SK-MEL-5 (cell line): ENCODE measurements at places on chromosomes 12 and 14.

DNA sequence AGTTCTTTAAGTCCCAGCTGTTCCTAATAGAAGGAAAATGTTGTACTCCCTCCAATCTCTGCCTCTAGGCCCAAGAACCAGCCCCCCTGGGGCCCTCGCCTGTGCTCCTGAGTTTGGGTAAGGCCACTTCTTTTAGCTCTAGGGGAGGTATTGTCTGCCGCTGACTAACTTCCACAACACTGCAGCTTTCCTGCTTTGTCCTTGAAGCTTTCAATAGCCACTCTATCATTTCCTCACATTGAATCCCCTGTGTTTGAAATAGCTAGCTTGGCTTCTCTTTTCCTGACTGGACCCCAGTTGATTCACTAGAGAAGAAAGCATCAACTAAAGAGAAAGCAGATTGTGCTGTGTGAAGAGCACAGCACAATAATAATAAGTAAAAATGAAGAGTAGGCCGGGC lies 28.8 kb downstream of the KRT80 start:
- DNase-seq, result no peak

- DNase-seq, result no peak
These were observed 160.8 kb upstream of the FAR2 start for GRCh38 chr12:28988325-28988704.

DNA sequence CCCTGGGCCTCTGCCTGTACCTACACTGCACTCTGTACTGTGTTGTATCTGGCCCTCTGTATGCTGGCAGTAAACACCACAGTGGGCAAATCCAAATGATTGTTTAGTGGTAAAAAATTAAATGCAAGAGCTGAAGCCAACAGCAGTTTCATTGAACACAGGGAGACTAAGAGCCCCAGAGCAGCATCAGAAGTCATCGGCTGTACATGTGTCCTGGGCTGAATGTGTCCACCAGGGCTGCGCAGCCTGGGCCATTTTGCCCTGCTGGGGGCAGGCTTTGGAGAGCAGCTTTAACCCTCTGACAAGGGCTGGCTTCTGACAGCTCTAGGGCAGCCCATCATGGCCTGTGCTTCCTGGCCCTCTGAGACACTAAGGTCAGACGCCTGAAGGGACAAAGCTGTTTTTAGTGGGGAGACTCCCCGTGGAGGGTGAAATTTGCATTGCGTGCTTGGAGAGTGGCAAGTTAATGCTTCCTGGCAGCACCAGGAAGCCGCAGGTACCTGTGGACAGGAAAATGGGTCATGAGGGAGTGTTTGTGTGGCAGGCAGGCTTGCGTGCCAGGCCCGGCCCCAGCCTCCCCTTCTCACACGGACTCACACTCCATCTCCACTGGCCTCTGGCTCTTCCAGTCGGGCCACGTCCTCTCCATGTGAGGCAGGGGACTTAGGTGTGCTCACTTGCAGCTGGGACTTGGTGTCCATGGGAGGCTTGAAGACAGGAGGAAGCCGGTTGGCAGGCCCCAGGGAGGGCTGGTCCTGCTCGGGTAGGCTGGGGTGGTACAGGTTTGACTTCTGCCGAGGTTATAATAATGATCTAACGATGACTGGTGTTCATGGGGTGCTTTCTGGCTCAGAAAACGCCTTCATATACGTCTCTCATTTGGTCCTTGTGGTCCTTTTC lies 150.1 kb downstream of the TSPAN9 start:
- no peak for DNase-seq

DNA sequence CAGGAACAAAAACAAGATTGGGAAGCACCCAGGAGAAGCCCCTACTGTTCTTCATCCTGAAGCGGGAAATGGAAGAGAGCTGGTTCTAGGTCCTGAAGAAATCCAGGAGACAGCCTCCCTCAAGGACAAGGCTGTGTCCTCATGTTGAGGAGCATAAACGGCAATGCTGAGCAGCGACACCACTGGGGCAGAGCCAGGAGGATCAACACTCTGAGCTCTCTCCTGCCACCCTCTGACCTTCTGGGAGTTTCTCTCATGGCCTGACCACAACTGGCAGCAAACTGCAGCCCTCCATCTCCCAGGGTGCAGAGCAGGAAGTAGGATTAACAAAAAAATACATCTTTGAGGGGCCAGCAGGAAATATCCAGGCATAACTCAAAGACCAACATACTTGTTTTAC lies 1292.2 kb upstream of the TMEM132C start:
- peak; percentile 55 for DNase-seq

- no peak for DNase-seq
These were observed 6.1 kb upstream of the PRKCH start for GRCh38 chr14:61315313-61315712.

GRCh38 chr12:18797604-18798003 lies 59.7 kb downstream of the CAPZA3 start:
- DNase-seq, result no peak

DNA sequence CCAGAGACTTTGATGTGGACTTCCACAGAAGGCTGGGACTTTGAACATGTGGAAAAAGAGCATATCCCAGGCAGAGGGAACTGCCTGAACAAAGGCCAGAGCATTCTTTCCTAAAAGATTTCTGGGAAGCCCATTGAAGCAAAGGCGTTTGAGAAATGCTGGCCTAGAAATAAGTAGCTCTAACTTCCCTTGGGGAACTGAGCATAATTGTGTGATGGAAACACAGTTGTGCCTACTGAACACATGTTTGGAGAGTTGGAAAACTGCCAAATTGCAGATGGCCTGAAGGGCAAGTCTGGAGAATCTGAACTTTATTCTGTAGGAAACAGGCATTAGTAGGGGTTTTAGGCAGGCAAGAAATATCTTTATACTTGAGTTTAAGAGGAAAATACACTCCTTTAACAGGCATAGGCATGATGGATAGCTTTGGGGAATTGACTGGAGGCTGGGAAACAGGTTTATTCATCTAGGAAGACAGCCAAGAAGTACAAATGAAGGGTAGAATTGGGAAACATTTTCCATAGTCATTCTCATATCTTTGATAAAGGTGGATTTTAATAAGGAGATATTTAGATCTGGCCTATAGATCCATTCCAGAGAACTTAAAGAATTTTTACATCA lies 134.1 kb downstream of the TPH2 start:
- peak; percentile 55 for DNase-seq

GRCh38 chr14:51609955-51610283 lies 41.8 kb upstream of the FRMD6 start:
- no peak for DNase-seq

DNA sequence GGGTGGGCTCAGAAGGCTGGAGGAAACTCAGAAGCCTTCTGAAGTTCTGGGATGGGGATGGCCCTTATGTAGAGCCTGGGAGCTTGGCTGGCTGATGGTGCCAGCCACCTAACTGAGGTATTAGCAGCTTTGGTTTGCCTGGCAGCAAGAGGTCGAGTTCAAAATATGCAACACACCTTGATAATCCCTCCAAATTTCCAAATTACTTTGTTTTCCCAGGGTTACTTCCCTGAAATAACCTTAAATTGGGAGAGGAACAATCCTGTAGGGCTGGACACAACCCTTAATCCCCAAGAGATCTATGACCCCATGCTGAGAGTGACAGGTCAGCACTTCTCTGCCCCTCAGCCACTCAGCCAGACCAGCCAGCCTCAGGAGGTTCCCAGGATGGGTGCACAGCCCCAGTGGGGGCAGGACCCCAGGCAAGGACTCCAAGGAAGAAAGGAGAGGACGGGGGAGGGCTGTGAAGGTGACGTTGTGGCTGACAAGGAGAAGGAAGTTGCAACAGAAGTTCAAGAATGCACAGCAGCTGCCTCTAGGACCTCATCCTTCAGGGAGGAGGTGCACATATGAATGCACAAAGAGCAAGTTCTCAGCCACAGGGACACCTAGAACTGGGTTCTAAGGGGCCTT lies 18.6 kb upstream of the KRT77 start:
- no peak for DNase-seq

- peak; percentile 19 for DNase-seq
These were observed 89.0 kb downstream of the PTPRR start for GRCh38 chr12:70831543-70831942.

- DNase-seq, result no peak
These were observed 61.3 kb downstream of the C12orf50 start for GRCh38 chr12:87967871-87968270.
